Frontal cortex (tissue), 4 donors: ENCODE measurements at places on chromosomes 7 and 10. TPM values are rescaled to one million over a fixed set of nuclear protein-coding genes. Genes with fewer than 3 reads are reported as not detected.

Gene HIP1
- total RNA-seq = 13.5 TPM

Gene EPO
- total RNA-seq = not detected

Gene TSPAN13
- total RNA-seq = 148 TPM

Gene CALML3
- total RNA-seq = under 0.01 TPM

DNA sequence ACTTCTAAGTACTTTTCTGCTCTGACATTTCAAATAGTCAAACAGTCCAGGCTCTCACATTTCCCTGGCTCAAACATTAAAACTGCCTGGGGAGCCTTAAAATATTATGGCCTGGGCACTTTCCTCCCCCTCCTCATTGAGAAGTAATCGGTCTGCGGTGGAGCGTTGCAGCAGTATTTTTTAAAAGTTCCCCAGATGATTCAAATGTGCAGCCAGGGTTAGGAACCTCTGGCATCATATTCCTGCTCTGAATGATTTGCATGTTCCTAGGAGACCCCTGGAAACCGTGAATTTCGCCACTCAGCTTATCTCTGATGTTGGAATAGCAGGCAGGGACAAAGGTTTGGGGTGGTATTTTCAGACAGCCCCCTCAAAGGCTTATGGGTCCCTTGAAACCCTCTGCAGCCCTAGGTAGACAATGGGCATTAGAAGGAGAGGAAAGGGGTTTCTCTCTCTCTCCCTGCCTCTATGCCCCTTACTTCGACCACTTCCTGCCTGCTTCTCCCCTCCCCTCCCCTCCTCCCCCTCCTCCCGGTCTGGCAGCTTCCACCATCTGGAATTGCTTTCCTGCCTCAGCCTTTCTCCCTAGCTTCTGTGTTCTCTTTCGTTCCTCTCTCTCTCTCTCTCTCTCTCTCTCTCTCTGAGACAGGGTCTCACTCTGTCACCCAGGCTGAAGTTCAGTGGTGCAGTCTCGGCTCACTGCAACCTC, 622.2 kb downstream of the GALNT17 start:
- no peak for DNase-seq

Gene SCRN1
- 88.5 TPM for total RNA-seq
